CD4-positive, CD25-positive, alpha-beta regulatory T cell (primary cell): ENCODE measurements at places on chromosomes 3 and 15. TPM values are rescaled to one million over a fixed set of nuclear protein-coding genes. Genes with fewer than 3 reads are reported as not detected.

Gene SLC12A1
- total RNA-seq = not detected

Gene ACKR4
- 0.27 TPM for total RNA-seq

Gene FBXL22
- 1.7 TPM for total RNA-seq

DNA sequence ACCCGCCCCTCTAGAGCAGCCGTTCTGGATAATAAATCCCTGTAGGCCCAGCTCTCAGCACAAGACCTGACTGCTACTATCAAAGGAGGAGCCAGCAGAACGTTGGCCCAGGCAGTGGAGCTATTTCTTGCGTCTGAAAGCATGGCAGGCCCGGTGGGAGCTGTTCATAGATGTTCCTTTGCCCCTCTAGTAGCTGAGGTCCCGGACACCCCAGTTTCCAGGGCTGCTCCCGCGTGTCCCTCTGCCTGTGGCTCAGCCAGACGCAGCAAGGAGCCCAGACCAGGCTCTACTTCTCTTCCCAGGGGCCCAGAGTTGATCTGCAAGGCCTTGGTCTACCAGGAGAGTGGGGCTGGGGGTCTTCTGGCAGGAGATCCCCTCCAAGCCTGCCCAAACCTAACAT lies 76.1 kb downstream of the FAM174B start:
- no peak overlapping the region for H3K4me3 ChIP-seq
- no peaks in the 10 kb centered on the region for H3K4me1 ChIP-seq
- H3K27ac ChIP-seq = no peak overlapping the region
- no peaks in the 10 kb centered on the region for H3K27me3 ChIP-seq
- no peak for DNase-seq

GRCh38 chr3:68403741-68404140 lies 528.6 kb downstream of the TAFA4 start:
- H3K4me1 ChIP-seq = no peaks in the 10 kb centered on the region
- DNase-seq = no peak

DNA sequence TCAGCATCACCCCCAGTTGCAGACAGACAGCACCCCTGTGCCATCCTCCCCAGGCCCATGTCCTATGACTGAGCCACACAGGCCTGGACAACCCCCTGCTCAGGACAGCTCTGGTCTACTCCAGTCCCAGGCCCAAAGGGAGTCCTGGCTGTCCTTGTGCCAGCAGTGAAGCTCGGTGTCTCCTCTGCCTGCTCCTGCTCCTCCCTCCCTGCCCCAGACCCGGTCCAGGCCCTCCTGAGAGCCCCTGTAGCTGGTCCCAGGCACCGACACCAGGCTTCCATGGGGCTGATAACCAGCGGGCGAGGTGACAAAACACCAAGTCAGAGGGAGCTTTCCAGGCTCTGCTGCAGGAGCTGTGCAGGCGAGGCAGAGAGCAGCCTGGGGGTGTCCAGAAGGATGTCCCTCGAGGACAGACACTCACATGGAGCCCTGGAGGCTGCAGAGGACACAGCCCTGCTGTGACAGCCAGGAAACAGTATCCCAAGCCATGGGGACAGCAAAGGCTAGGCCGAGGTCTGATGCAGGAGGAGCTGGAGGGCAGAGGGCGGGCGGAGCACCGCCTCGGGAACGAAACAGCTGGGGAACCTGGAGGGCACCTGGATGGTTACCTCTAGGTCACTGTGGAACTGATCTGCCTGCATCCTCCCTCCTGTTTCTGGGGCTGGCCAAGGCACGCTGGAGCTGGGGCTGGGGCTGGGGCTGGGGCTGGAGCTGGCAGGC lies 103.8 kb upstream of the PRR20G start:
- DNase-seq = no peak
- H3K27me3 ChIP-seq = no peaks in the 10 kb centered on the region
- H3K4me3 ChIP-seq = no peak overlapping the region
- no peak overlapping the region for H3K27ac ChIP-seq

DNA sequence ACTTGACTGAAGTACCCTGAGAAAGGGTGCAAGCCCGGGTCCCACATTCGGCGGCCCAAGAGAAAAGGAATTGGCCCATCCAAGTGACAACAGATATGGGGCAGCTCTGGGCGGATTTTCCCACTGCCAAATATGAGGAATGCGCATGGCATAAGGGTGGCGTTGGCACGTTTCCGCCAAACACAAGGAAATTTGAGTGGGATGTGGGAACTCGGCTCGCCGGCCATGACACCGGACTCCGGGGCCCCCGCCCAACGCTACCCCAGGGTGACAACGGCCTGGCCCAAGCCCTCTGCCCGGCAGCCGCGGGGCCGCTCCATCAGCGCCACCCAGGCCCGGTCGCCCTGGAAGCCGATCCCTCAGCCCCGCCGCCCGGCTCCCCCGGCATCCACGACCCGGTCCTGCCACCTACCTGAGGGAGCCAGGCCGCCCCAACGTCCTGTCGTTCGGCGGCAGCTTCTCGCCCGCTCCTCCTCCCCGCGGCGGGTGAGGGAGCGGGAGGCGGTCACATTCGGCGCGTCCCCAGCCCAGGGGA lies 449 bp downstream of the RAF1 start:
- H3K27me3 ChIP-seq = no peaks in the 10 kb centered on the region
- peak overlapping the region; percentile 97 for H3K27ac ChIP-seq
- peaks cover 41% of the 10 kb centered on the region for H3K4me1 ChIP-seq
- H3K4me3 ChIP-seq = peak overlapping the region; percentile 99
- DNase-seq = peak; percentile 23

GRCh38 chr15:39908186-39908585 lies 11.9 kb downstream of the GPR176 start:
- H3K4me1 ChIP-seq = no peaks in the 10 kb centered on the region
- H3K4me3 ChIP-seq = no peak overlapping the region
- no peak overlapping the region for H3K27ac ChIP-seq
- DNase-seq = no peak

GRCh38 chr15:47429376-47429775 lies 287.9 kb upstream of the SEMA6D start:
- H3K4me1 ChIP-seq = no peaks in the 10 kb centered on the region
- no peak for DNase-seq
- no peaks in the 10 kb centered on the region for H3K36me3 ChIP-seq
- no peaks in the 10 kb centered on the region for H3K27me3 ChIP-seq
- H3K4me3 ChIP-seq = no peak overlapping the region
- H3K27ac ChIP-seq = no peak overlapping the region
